Stimulated activated CD4-positive, alpha-beta T cell treated with anti-CD3 and anti-CD28 coated beads, Interleukin-4, amount 100 ng/mL, for 48 hours (primary cell): ENCODE measurements at places on chromosomes 6 and 20.

- DNase-seq = peak; percentile 28
Measured at GRCh38 chr6:36912586-36912985, 26.8 kb downstream of the C6orf89 start.

GRCh38 chr6:108779536-108780275 is 68.5 kb upstream of the ARMC2 start:
- DNase-seq = no peak

- DNase-seq = no peak
Measured at GRCh38 chr6:56652994-56653393, 10.3 kb upstream of the DST start.

DNA sequence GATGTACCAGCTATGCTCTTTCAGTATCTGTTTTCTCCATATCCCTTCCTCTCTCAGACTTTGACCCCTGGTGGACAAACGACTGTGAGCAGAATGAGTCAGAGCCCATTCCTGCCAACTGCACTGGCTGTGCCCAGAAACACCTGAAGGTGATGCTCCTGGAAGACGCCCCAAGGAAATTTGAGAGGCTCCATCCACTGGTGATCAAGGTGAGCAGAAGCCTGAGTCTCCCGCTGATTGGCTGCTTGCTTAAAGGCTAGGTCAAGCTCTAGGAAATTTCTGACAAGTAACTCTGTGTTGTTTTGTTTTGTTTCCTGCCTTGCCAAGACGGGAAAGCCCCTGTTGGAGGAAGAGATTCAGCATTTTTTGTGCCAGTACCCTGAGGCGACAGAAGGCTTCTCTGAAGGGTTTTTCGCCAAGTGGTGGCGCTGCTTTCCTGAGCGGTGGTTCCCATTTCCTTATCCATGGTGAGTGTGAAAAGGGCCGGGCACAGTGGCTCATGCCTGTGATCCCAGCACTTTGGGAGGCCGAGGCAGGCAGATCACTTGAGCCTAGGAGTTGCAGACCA is 28.6 kb downstream of the C6orf89 start:
- no peak for DNase-seq

DNA sequence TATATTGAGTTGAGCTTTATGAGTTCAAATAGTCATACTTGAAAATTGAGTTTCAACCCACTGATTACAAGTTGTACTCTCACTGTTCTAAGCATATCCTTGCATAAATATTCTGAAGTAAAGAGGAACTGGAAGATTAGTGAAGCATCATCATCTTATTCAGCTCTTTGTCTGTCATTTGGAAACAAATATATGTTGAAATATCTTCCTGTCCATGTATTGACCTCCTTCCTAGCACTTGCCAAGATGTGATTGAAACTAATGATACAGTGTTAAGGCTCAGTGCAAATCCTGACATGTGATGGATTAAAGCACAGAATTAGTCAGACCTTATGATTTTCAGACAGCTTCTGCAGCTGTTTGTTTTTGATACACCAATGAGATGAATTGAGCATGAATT is 434.3 kb downstream of the TBC1D32 start:
- DNase-seq = no peak
